ENCODE measurements at places on chromosomes 7 and 10.

GRCh38 chr7:81245353-81245752, 326.5 kb upstream of the SEMA3C start:
- DNase-seq = no peak

DNA sequence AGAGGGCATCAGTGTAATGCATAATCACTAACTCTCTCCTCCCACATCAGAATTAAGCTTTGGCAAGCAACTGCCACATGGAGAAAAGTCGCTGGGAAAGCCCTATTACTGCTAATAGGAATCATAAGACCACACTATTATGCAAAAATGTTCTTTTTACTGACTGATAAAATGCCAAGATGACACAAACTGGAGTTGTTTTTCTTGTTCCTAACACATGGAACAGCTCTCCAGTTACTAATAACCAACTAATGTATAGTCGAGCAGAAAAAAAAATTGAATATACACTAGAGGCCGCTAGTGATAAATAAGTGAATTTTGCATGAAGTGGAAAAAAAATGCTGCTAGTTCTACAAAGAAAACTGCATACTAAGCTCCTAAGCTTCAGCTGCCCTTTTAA, 165.6 kb downstream of the TPK1 start:
- no peak for DNase-seq

DNA sequence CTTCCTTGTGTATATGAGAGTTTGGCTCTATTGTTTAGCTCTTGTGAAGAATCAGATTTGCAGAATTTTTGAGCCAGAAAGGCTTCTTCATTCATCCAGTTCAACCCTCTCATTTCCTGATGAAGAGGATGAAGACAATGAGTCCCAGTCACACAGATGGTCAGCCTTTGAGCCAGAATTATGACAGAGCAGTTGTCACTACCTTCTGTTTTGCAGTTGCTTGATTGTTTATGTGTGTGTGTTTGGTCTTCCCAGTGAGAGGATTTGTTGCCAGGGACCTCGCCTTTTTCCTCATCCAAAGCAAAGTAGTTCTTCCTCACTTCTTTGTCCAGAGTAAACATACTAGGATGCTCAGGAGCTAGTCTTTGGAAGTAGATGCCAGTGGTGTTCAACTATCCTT, 15.6 kb downstream of the MDFIC start:
- DNase-seq = no peak

DNA sequence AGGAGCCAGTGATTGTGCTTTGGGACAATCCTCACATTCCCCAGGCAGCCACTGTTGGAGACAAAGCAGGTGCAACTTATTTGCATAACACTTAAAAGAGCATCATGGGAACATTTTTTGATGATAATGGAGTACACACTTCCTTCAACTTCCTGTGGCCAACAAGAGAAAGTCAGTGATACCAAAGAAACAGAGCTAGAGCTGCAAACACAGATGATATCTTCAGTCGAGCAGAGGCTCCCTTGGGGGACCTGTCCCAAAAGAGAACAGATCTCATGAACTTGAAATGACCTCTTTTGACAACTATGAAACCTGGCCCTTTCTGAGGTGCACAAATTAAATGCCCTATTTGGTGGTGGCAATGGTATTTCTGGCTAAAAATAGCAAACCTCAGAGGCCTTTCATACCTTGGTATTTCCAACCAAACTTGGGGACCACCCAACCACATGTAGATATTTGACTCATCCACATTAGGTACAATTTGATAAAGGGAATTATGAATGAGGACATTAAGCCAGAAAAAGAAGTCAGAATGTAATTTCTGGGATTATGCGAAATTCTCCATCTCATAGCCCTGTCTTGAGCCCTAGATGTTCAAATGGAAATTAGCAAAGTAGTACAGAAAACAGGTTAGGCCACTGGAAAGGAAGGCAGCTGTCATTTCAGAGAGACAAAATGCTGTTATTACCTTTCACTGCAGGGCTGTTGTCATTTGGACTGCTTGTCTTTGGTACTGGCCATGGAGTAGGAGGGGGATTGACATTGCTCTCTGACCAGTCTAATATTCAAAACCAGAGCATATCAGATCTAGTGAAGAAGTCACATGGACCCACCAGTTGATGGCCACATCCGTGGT, 146.2 kb downstream of the ICA1 start:
- DNase-seq = no peak

DNA sequence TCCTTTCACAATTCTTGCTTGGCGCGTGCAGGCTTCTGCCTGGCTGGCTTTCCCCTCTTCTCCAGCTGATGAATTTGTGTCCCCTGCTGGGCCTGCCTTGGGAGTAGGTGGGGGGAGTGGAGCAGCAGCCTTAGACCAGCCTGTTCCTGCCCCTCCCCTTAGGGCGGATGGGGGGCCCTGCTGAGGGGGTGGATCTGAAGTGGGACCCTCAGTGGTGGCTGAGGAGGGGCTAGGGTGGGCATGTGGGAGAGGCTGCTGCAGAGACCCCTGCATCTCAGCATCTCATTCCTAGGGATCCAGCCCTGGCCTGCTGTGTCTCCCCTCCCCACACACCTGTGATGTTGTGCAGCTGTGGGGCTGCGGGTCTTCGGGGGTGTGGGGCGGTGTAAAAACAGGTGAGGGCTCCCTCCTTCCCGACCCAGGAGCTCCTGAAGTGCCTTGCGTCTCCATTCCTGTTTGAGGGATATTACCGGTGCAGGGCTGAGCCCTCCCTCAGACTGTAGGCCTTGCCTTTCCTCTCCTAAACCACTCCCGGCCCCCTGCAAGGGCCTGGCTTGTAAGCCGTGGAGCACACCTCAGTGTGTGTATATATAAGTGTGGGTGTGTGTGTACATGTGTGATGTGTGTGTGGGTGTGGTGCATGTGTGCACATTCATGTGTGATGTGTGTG, 24.7 kb downstream of the ADCYAP1R1 start:
- no peak for DNase-seq

DNA sequence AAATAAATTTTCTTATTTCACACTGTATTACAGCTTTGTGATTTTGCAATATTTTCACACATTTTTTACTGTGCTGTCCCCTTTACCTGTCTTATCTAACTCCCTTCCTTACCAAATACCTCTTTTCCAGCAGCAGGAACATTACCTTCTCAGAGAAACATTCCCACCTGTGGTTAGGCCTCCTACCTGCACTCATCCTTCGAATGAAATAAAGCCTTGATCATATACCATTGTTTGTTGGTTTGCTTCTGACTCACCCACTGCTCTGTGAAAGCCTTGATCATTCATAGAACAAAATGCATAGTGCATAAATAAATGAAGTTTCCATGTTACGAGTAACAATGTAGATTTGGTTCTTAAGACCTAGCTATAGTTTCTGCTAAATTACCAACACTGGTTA, 256.3 kb downstream of the ARL4A start:
- no peak for DNase-seq

DNA sequence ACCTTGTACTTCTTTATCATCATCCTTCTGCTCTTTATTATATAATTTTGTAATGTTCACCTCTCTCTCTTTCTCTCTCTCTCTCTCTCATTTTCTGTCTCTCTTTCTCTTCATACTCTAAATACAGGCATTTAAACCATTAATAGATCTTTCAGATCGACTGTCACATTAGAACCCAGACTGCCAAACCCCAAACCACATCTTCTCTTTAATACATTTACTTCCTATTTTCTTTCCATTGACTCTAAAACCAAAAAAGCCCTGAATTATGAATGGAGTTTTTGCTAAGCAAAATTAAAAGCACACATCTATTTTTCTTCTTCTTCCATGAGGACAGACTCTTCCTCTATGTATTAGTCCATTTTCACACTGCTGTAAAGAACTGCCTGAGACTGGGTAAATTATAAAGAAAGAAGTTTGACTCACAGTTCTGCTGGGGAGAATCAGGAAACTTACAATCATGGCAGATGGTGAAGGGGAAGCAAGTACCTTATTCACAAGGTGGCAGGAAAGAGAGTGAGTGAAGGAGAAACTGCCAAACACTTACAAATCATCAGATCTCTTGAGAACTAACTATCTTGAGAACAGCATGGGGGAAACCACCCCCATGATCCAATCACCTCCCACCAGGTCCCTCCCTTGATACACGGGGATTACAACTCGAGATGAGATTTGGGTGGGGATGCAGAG, 272.7 kb upstream of the MGMT start:
- no peak for DNase-seq

- DNase-seq = no peak
Observed at GRCh38 chr7:22338877-22339276, 18.1 kb downstream of the RAPGEF5 start.

DNA sequence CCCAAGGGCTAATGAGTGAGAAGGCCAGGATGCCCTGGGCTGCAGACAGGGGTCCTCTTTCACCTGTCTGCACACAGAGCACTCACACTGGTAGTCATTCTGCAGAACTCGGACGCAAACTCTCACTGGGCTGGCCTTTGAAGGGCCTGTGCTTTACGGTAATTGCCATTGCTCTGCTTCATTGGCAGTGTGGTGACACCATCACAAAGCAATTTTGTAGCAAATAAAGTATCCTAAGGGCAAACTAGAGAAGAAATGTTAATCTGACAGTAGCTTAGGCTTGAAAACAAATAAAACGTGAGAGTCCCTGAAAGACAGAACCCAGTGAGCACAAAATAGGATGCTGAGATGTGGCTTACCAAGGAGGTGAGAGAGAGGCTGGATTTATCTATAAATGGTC, 30.6 kb upstream of the FIGNL1 start:
- DNase-seq = no peak

GRCh38 chr10:32237644-32238345, 109.2 kb downstream of the EPC1 start:
- DNase-seq = no peak

DNA sequence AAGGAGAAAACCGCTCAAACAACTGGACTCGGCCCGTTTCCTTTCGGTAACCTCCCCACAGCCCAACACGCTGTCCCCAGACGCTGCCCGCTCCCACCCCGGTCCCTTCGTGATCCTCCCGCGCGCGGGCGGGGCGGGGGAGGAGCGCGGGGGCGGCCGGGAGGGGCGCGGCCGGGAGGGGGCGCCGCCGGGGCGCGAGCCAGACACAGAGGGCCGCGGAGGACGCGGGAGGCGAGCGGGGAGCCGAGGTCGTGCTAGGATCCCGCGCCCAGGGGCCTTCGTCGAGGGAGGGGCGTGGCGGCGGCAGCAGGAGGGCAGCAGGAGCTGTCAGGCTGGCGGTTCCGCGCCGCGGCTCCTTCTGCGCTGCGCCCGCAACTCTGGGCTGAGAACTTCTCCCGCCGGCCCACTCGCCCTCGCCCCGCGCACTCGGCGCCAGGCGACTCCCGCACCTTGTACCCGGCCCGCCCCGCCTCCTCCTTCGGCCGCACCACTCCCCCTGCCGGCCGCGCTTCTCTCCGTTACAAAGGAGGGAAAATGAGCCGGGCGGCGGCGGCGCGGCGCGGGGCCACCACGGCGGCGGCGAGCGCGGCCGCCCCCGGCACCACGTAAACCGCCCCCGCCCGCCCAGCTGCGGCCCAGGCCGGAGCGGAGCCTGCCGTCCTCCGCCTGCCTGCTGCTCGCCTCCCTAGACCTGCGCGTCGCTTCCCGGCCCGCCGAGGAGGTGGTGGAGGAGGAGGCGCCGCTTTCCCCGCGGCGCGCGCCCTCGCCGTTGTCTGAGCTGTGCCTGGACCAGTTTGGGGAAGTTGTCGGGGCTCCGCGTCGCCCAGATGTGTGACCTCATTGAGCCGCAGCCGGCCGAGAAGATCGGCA, at the start of gene CDK14:
Gene CDK14 (plus strand): TSS at position 521 of the 870 bp plus-strand sequence. CDS start 307 bp downstream, at position 828.
- peak; percentile 89 for DNase-seq

Measured in left forelimb (tissue), 1 donor.